ENCODE measurements at places on chromosomes 2 and 18.

DNA sequence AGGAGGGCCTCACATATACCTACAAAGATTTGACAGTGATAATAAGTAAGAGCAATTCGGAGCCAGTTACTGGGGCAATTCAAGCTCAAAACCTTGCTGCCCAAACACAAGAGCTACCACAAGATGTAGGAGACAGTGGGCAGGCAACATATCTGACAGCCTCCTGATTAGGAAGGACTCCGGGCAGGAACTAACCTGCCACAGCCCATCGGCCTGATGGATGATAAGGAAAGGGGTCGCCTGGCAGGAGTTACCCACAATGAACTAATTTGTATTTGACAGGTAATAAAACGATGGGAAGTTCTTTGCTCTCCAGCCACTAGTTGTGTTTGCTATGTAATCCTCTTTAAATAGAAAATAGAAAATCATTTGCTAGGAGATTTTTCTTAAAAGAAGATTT is 100.2 kb downstream of the ARHGAP15 start:
- DNase-seq: no peak

DNA sequence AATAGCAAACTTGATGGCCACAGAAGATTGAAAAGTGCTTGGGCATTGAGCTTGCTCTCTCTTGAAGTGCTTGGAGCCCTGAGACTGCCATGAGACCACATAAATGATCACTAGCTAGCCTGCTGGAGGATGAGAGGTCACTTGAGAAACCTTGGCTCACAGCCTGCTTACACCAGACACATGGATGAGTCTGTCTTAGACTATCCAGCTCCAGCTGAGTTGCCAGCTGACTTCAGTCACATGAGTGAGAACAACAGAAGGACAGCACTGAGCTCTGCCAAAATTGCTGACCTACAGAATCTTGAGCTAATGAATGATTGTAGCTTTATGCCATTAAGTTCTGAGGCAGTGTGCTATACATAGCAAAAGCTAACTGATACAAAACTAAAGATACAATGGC is 18.1 kb downstream of the NABP1 start:
- DNase-seq: peak; percentile 45

DNA sequence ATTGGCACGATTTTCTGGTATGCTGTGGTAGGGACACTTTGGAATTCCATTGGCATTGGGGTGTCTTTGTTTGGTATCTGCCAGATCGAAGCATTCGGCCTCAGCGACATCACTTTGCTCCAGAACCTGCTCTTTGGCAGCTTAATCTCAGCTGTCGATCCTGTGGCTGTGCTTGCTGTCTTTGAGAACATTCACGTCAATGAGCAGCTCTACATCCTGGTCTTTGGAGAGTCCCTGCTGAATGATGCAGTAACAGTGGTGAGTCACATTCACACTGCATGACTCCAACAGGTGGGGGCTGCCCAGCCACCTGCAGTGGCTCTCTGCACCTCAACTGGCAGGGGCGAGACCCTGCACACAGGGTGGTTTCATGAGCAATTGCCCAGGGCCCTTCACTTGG is 38.4 kb downstream of the SLC9A2 start:
- DNase-seq: no peak

GRCh38 chr2:239685556-239685955 is 284.7 kb upstream of the HDAC4 start:
- DNase-seq: no peak

DNA sequence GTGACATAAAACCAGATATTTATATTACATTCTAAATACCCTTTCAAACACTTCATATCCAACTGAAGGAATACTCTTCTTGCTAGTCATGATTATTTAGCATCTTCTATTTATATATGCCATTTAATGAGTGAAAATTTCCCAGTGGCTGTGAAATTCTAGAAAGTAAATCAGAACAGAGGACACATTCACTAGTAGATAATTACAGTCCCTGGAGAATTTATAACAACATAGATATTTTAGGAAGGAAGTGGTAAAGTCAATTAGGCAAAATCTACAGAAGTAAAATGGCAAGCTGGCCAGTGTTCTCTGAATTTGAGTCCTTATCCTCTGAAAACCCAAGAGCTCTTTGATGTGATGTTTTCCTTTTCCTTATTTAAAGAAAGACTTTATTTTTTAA is 121.8 kb downstream of the PMAIP1 start:
- DNase-seq: no peak

DNA sequence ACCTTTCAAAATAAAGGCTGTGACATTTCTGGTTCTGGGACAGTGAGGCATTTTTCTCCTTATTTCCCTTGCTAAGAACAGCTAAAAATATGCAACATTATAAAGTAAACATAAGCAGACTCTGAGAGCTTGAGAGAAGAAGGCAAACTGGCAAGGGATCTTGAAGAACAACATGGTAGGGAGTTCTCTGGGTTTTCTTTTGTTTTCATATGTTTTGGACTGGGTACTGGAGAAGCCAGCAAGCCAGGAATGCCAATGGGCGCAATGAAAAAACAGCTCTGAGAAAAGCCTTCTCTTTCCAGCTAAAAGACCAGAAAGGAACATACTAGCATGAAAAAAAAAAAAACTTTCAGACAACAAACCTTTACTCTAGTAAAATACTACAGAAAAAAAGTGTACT is 351.4 kb upstream of the HS6ST1 start:
- no peak for DNase-seq

DNA sequence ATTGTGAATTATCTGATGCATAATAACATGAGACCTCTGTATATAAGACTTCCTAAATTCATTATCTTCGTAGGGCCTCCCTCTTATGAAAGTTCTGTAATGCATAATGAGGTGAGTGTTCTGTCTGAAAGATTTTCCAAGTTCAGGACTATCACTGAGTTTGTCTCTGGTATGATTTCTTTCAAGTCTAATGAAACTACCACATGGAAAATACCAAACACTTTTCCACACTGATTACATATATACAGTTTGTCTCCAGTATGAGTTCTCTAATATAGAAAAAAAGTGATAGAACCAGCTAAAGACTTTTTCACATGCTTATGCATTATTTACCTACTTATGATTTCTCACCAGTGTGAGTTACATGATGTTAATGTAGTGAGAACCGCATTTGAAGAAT is 34.7 kb downstream of the CTNNA2 start:
- DNase-seq: no peak

DNA sequence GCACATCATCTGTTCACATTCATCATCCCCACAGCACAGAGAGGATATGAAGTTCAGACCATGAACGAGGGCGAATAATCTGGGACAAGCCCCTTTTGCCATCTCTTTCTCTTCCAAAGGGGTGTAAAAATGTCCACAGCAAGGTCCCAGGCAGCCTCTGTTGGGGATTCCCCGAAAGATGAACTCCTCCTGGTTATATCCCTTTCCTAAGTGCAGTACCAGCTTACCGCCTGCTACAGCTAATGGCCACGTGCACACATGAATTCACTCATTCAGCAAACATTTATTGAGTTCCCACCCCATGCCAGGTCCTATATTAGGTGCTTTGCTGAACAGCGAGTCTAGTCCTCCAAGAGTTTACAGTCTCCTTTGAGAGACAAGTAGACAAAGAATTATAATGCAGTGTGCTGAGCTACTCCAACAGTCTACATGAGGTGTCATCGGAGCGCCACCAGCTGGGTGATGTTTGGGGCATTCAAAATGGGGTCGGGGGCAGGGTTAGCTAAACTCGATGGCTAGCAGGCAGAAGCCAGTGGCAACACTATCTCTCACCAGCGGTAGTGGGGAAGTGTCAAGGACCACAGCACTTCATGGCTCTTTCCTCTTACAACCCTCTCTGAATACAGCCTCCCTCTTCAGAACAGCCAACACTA is 228.9 kb downstream of the TMEM163 start:
- no peak for DNase-seq

GRCh38 chr2:82226441-82226840 is 1921.9 kb upstream of the LRRTM1 start:
- no peak for DNase-seq

- DNase-seq: peak; percentile 22
These were observed 32.8 kb upstream of the DOCK10 start for GRCh38 chr2:225074919-225075681.

DNA sequence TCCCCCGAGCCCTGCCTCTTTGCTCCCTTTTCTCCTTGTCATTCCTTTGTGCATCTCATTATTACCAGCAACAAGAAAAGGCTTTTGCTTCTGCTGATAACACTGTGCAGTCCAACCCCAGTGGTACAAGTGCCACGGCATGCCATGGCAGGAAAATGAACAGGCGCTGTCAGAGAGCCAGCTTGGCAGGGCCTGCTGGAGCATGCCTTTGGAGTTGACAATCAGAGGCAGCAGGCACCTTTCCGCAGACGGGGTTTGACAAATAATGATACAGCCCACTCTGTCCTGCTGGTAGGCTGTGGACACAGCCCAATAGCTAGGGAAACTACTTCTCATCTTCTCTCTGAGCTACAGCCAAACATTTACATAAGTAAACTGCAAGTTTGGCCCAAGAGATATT is 243.9 kb upstream of the LRRTM1 start:
- DNase-seq: no peak

Measured in putamen (tissue), 1 donor.